ENCODE measurements at places on chromosomes 7 and 10. TPM values are rescaled to one million over a fixed set of nuclear protein-coding genes. Genes with fewer than 3 reads are reported as not detected.

- DNase-seq: no peak
These were observed 115.9 kb downstream of the PIP4K2A start for GRCh38 chr10:22598478-22598877.

- DNase-seq: no peak
These were observed 445.1 kb downstream of the PLXNA4 start for GRCh38 chr7:132131196-132131595.

The MCU gene
- 15.3 TPM for total RNA-seq

DNA sequence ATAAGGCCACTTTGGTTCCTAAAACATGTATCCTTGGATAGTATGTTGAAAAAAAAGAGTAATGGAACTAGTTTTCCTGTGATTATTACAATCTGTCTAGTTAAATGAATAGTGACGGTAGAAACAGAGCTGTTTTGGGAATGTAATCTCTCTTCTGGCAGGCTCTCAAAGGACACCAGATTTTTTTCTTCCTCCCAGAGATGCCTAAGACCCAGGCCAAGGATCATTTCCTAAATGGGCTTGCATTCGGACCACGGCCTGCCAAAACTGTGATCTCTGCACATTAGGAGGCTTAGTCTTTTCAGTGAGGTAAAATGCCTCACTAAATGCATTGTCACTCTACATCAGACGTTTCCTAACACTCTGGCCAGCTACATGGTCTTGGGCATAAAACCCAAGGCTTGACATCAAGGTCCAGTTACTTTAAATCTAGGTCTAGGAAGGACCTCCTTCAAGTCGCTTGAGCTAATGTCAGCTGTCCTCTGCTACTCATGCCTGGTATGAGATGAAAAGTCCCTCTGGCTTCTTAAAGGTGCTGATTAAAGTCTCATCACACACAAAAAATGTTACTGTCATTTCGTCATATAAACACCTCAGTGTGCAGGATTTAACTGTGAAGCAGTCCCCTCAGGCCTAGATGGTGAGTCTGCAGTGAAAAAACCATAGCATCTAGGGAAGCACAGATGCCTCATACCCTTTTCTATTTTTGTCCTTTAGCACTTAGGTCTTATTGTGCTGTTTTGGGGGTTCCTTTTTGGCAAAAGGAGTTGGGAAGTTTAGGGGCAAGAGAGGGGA lies 47.7 kb downstream of the DLD start:
- DNase-seq: no peak

DNA sequence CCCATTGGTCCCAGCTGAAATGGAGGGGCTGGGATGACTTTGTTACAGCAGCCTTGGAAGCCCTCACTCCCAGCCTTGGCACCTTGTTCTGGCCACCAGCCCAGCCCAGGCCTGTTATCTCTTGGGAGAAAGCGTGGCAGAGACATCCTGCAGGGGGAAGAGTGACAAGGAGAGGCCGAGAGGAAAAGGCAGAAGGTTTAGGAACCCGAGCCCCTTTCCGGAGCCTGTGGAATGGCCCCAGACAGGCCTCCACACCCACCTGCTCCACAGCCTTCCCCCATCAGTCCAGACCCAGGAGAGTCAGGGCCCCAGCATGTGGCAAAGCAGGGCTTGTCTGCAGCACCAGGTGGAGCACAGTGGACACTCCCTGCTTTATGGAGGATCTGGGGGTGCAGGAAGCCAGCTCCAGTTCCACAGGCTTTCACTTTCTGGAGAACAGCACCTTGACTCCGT lies 24.1 kb upstream of the TRIM8 start:
- no peak for DNase-seq
